ENCODE measurements at places on chromosomes 2 and 18.
A peak's percentile ranks its signal among the peaks of the same experiment; 100 is the strongest.

DNA sequence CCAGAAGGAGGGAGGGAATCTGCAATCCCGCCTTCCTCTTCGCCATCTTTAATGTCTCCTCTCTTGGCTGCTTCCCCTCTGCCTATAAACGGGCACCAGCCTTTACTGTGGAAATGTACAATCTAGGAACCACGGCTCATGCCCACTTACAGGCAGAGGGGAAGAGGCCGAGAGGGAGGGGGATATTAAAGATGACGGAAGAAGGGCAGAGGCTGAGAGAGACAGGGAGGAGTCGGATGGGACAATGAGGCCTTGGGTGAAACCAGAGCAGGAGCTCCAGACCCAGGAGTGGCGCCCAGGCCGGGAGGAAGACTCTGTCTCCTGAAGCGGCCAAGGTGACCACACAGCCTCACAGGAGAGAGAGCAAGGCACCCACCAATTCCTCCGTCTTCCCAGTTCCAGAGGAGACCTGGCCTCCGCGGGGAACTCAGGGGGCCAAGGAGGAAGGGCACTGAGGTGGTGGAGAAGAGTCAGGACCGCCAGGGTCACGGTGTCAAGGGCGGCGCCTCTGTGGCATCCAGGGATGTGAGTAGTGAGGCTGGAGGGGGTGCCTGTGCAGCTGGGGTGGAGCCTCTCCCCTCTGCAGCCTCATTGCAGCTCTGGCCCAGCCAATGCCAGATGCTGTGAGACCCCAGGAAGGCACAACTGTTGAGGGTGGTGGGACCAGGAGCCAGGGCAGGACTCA is 67.8 kb downstream of the CIB4 start:
- no peak for DNase-seq

DNA sequence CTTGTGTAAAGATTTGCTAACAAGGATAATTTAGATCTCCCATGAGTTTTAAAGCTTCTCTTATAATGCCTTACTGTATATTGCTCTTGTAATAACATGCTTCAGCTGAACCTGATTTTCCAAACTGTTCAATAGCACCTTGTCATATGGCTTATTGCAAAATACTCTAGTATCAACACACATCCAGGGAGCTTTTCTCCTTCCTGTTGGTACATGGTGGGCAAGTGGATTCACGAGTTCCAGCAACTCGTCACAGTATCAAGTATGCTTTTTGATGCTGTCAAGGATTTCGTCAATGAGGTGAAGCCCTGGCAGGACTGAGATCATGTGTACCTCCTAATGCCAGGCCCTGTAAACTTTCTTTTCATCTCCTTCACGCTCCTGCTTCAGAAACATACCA is 59.5 kb upstream of the ITPRID2 start:
- no peak for DNase-seq

DNA sequence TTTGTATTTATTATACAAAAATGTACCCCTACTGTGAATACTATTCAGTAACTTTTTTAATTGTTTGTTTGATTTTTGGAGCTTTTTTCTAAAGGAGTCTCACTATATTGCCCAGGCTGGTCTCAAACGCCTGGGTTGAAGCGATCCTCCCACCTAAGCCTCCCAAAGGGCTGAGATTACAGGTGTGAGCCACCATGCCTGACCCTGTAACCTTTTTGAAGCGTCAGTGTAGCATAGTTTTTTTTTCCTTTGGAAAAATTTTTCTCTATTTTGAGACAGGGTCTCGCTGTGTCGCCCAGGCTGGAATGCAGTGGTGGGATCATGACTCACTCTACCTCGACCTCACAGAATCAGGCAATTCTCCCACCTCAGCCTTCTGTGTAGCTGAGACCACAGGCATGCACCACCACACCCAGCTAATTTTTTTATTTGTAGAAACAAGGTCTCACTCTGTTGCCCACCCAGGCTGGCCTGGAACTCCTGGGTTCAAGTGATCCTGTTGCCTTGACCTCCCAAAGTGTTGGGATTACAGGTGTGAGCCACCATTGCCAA is 2.0 kb downstream of the GMCL1 start:
- no peak for DNase-seq

- no peak for DNase-seq
Measured at GRCh38 chr2:233421091-233421816, 67.0 kb downstream of the DGKD start.

- no peak for DNase-seq
Measured at GRCh38 chr18:11661430-11661829, 27.6 kb upstream of the GNAL start.

DNA sequence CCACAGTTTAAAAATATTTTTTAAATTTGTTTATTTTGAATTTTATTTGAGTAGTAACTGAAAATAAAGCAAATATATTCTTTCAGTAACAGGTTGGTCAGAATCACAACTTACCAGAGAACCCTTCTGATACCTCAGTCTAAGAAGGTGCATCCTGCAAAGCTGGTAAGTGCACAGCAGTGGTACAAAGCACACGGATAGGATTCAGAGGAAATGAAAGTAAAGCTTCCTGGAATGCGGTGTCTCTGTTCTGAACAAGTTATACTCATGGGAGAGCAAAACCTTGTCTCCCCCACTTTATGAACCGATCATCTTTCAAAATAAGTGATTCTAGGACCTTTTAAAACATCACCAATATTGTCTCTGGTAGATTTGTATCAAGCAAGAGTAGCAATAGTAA is 398.3 kb downstream of the TMX3 start:
- DNase-seq = no peak

DNA sequence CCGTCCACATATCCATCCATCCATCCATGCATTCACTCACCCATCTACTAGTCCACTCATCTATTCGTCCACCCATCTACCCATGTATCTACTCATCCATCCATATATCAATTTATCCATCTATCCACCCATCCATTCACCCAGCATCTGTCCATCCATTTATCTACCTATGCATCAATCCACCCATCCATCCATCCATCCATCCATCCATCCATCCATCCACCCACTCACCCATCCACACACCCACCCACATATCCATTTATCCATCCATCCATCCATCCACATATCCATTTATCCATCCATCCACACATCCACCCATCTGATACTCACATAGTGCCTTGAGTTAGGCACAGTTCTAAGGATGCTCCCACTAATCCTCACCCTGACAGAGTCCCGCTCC is 99.0 kb downstream of the MBP start:
- no peak for DNase-seq

DNA sequence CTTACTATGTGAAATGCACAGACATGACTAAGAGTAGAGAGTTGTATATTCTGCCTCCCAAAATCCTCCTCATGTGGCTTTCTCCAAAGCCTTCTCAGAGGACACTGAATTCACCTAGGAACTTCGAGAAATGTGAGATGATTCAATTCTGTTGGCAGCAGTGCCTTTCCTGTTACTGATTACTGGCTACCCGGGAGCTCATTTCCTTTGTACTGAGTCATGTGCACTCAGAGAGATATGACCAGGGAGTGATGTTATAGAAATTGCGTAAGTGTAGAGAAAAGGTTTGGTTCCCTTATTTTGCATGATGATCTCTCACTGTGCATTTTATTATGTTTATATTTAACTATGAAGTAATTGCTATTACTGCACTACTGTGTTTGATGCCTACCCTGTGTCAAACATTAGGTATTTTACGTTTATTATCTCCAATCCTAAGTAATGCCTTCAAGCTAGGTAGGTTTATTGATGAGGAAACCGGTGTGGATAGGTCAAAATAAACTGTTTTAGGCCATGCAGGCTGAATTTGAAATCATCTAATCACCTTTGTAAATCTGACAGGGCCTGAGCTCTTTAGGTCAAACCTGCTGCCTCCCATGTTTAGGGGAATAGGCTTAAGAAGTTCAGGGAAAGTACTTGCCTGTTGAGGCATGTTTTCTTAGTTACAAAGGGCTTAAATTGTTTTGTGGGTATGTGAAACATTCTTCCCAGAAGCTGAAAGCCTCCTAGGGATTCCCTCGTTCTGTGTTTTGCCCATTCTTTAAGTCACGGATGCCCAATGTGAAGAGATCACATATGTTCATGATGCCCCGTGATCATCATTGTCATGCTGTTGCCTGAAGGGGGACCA is 86.8 kb downstream of the FMNL2 start:
- no peak for DNase-seq

GRCh38 chr2:19875280-19875679 is 26.5 kb downstream of the TTC32 start:
- no peak for DNase-seq

DNA sequence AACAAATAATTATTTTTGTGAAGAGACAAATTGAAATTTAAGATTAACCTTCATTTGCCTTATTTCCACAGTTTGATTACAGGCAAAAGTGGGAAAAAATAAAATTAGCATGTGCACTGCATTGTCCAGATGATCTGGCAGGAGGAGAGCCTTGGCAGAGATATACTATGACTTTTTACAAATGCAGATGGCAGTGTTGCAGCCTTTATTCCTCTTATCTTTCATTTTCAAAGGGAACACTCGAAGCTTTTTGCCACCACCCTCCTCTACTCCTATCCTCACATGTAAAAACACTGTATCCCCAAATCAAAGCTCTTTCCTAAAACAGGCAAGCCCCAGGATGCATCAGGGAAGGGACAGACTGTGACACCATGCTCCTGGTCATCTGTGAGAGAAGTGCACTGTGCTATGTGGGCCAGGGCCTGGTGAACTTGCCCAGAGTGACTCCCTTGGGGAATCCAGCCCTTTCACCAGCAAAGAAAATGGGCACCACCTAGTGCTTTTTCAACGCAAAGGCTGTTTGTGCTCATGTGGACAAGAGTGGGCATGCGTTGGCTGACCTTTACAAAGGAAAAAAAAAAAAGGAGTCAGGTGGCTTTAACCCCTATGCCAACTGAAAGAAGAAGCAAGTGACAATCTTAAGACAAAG is 74.7 kb upstream of the ETAA1 start:
- DNase-seq = no peak

GRCh38 chr2:43430489-43430888 is 165.3 kb downstream of the THADA start:
- DNase-seq = no peak

- no peak for DNase-seq
Measured at GRCh38 chr2:214019229-214019972, 391.5 kb upstream of the VWC2L start.

GRCh38 chr2:230863442-230864121 is 1.2 kb upstream of the ITM2C start:
- DNase-seq = no peak

GRCh38 chr18:56748698-56749268 is 97.6 kb downstream of the WDR7 start:
- DNase-seq = no peak

DNA sequence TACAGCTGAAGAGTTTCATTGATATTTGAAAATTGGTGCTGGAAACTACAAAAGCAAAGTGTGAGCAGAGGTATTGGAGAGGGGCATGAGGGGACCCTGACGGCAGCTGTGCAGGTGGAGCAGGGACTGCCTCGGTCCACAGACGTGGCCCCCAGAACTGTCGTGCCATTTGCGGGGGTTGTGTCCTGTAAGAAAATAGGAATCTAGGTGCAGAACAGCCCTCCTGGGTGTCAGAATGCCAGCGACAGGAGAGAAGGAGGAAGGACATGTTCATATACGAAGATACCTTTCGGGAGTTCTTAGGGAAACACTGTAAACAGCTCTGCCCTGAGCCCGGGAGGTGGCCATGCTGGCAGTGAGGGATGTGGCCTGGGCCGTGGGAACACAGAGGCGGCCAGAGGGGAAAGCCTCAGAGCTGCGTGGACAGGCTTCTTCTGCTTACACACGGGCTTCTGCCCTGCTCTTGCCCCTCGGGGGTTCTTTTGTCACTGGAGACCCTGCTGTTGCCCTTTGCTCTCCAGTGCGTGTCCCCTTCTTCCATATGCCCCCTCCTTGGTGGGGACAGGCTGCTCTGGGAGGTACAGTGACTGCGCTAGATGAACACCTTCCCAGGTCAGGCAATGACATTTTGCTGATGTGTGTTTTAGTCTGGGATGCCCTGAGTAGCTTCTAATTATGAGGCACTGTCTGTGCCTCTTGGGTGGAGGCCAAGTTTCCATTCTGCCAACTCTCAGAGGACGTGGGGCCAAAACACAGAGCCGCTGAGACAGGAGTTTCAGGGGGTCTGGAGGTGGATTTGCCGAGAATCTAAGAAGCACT is 81.9 kb upstream of the TXNDC2 start:
- DNase-seq = no peak

DNA sequence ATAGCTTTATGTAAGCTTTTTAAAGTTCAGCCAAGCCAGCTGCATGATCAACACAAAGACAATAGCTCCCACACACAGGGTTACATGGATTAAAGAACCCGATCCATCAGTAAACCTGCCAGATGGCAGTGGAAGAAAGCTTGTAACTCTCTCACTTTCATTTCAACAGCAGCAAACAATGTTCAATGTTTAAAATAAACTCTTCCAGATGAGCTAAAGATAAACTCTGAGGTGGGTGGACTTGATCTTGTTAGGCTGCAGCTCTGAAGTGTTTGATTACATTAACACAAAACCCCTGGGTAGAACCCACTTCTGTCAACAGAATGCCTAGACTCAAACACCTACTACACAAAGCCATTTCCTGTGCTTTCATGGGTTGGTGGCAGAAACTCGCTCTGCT is 13.9 kb downstream of the RDH14 start:
- no peak for DNase-seq

DNA sequence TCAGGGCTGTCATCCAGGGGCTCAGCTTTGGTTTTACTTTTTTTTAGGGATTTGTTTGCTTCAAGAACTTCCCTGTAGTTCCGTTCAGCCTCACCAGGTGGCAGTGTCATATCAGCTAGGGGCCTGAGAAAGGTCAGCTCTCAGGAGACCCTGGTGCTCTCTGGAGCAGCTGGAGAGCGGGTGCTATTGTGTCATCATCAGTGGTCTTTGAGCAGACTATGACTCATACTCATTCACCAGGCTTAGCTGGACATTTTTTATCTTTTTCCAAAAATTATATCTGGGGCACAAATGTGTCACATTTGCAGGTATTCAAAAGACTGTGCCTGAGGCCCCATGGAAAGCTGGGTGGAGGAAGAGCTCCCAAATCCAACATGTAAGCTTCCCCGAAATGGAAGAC is 24.4 kb downstream of the ZNF892 start:
- DNase-seq = peak; percentile 30

- no peak for DNase-seq
Measured at GRCh38 chr2:172914341-172915008, 161.2 kb upstream of the MAP3K20 start.

DNA sequence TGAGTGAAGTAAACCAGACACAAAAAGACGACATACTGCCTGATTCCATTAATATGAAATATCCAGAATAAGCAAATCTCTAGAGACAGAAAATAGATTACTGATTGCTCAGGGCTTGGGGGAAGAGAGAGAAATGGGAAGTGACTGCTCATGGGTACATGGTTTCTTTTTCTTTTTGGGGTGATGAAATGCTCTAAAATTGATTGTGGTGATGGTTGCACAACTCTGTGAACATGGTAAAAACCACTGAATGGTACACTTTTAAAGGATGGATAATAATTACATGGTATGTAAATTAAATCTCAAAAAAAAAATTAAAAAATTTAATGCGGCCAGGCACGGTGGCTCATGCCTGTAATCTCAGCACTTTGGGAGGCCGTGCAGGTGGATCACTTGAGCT is 39.3 kb downstream of the RPL31 start:
- no peak for DNase-seq

GRCh38 chr2:219829667-219830352 is 202.4 kb downstream of the SLC4A3 start:
- DNase-seq = no peak

All from stimulated activated CD4-positive, alpha-beta T cell treated with anti-CD3 and anti-CD28 coated beads, Interleukin-2, amount 100 ng/mL, for 48 hours (primary cell).